ENCODE measurements at places on chromosomes 7 and 10.

DNA sequence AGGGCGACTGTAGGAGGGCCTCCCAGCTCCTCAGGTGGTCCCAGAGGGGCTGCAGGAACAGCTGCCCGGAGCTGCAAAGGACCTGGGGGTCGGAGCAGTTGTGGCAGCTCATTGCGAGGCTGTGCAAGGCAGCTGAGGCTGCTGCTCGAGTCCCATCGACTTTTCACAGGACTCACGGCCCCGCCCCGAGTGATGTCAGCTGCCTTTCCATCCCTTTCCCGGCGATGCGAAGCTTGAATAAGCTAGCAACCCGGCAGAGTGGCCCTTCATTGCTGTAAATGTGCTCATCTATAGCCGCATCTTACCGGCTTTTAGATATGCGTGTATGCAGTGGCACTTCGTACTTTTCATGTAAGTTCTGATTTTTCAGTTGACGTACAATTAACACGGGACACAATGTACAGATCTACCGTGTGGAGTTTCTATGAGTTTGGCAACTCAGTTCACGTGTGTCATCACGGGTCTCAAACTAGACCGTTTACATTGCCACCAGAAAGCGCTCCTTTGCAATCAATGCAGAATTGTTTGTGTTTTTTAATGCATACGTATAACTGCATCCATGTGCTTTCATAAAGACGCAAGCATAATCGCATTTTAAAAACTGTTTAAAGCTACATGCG is at the start of gene CH25H:
TSS of gene CH25H (minus strand) at position 137 of the 620 bp plus-strand sequence. CDS start at position 112, 25 bp downstream.
- no peak for DNase-seq

DNA sequence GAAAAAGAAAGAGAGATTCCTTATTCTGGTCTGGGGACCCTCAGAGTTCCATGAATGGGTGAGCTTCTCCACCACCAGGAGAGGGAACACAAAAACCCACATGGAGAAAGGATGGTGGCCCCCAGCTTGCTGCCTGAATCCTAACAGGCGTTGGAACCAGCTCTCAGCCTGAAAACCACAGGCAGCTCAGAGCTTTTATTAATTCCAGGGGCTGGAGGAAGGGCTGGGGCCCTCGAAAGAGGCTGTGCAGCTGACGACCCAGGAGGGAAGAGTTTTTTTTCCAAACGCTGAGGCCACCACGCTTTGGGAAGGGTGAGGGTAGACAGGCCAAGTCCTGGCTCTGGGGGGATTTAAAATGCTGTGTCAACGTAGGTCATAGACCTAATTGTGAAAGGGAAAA is 10.8 kb upstream of the ELN start:
- DNase-seq, result no peak

- DNase-seq, result no peak
Measured at GRCh38 chr10:14707481-14707880, 67.2 kb downstream of the FAM107B start.

- no peak for DNase-seq
Measured at GRCh38 chr10:3432081-3432825, 259.7 kb upstream of the PITRM1 start.

- DNase-seq, result no peak
Measured at GRCh38 chr7:127609297-127609696, 8.6 kb downstream of the PAX4 start.

- no peak for DNase-seq
Measured at GRCh38 chr7:33185786-33186185, 56.4 kb downstream of the BBS9 start.

DNA sequence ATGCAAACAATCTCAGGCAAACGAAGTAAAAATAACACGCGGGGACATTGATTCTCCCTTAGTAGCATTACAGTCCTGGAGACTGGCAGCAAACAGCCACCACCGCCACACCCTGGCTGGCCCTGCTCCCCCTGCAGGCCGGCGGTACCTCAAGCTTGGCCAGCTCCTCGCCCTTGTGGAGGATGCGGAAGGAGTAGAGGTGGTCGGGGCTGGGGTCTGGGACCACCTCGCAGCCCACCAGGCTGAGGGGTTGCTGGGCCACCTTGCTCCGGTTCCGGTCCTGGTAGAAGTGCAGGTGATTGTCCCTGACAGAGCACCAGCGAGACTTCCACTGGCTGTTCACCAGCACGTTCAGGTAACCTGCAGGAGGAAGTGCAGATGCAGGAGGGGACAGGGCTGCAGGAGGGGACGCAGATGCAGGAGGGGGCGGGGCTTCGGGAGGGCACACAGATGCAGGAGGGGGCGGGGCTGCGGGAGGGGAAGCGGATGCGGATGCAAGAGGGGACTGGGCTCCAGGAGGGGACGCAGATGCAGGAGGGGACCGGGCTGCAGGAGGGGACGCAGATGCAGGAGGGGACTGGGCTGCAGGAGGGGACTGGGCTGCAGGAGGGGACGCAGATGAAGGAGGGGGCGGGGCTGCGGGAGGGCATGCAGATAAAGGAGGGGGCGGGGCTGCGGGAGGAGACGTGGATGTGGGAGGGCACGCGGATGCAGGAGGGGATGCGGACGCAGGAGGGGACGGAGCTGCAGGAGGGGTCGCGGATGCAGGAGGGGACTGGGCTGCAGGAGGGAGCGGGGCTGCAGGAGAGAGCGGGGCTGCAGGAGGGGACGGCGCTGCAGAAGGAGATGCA is 65.7 kb downstream of the VWA2 start:
- no peak for DNase-seq

DNA sequence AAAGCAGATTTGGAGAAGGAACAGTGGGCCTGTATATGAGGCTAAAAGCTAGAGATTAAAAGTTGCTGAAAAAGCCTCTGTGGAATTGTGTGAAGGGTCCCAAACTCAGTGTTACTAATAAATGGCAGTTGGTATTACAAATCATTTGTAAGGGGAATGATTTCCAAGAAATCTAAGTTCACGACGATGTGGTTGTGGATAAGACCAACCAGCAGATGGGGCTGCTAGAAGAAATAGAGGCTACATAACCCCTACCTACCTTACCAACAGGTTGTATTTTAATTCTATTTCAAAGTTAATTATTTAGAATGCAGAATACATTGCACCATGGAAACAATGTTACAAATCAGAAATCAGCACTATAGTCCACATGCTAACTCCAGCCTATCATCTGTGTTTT is 377.1 kb downstream of the HPSE2 start:
- DNase-seq, result no peak

DNA sequence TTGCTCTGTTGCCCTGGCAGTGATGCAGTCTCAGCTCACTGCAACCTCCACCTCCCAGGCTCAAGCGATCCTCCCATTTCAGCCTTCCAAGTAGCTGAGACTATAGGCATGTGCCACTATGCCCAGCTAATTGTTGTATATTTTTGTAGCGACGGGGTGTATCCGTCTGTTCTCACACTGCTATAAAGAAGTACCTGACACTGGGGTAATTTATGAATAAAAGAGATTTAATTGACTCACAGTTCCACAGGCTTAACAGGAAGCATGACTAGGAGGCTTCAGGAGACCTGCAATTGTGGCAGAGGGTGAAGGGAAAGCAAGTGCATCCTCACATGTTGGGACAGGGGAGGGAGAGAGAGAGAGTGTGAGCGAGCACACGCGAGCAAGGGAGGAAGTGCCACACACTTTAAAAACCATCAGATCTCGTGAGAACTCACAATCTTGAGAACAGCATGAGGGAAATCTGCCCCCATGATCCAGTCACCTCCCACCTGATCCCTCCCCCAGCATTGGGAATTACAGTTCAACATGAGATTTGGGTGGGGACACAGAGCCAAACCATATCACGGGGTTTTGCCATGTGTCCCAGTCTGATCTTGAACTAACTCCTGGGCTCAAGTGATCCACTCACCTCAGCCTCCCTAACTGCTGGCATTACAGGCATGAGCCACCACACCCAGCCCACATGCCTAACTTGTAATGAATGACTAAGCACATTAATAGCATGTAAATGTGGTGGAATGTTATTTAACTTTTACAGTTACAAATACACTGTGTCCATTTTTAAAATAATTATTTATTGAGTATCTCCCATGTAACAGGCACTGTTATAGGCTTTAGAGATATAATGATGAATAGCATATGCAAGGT is 65.5 kb downstream of the RALA start:
- DNase-seq, result no peak

- DNase-seq, result no peak
Measured at GRCh38 chr7:65444205-65444842, 70.7 kb downstream of the ZNF92 start.

- no peak for DNase-seq
Measured at GRCh38 chr10:10796774-10797415, 220.8 kb upstream of the CELF2 start.

DNA sequence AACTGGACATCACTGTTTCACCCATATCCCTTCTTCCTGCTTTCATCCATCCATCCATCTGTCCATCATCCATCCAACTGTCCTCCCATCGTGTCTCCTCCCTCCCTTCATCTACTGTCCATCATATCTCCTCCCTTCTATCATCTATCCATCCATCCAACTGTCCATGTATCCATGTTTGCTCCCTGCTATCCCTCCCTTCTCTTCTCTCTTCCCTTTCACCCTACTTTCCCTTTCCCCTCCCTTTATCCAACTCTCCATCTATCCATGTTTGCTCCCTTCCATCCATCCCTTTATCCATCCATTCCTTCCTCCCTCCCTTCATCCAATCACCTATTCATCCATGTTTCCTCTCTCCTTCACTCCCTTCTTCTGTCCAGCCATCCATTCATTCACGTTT is 92.6 kb upstream of the CTBP2 start:
- no peak for DNase-seq

DNA sequence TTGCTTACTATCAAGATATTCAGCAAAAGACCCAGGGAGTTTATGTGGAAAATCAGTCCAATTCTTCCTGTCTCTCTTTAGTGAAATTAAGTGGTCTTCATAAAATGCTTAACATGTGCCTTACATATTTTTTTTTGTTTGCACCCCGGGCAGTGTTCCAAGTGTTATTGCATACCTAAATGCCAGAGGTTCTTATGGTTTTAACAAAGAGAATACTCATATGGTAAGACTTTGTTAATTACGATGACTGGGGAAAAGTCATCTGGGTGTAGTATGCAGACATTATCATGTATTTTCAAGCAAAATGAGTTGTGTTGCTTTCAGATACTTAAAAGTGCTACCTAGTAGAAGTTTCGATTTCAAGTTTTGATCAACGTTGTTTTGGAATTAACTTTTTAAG is 82.6 kb downstream of the PRKG1 start:
- no peak for DNase-seq

DNA sequence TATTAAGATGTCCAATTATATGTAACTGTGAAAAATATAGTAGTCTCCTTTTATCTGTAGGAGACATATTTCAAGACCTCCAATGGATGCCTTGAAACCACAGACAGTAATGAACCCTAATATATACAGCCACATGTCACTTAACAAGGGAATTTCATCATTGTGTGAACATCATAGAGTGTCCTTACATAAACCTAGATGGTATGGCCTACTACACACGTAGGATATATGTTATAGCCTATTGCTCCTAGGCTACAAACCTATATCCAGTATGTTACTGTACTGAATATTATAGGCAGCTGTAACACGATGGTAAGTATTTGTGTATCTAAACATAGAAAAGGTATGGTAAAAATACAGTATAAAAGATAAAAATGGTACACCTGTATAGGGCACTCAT is 32.4 kb downstream of the MTPN start:
- no peak for DNase-seq

- DNase-seq, result no peak
Measured at GRCh38 chr7:4642468-4643203, 39.5 kb upstream of the FOXK1 start.

DNA sequence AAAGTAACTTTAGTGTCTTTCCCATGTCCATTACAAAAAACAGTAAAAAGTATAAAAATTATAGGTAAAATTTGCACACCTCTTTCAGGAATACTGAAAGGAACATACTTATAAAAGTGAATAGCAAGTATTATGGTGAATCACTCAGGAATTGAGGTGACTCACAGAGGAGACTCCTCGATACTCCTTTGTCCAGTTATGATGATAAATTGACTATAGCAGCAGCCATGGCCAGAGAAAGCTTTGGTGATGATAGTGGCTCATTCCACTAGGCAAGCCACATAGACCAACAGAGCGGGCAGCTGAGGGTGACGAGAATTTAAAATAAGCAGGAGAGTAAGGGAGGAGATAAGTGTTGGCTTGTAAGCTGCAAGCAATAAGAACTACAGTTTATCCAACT is 1231.1 kb upstream of the CELF2 start:
- no peak for DNase-seq

- no peak for DNase-seq
Measured at GRCh38 chr7:1819259-1819841, 149.3 kb downstream of the ELFN1 start.

DNA sequence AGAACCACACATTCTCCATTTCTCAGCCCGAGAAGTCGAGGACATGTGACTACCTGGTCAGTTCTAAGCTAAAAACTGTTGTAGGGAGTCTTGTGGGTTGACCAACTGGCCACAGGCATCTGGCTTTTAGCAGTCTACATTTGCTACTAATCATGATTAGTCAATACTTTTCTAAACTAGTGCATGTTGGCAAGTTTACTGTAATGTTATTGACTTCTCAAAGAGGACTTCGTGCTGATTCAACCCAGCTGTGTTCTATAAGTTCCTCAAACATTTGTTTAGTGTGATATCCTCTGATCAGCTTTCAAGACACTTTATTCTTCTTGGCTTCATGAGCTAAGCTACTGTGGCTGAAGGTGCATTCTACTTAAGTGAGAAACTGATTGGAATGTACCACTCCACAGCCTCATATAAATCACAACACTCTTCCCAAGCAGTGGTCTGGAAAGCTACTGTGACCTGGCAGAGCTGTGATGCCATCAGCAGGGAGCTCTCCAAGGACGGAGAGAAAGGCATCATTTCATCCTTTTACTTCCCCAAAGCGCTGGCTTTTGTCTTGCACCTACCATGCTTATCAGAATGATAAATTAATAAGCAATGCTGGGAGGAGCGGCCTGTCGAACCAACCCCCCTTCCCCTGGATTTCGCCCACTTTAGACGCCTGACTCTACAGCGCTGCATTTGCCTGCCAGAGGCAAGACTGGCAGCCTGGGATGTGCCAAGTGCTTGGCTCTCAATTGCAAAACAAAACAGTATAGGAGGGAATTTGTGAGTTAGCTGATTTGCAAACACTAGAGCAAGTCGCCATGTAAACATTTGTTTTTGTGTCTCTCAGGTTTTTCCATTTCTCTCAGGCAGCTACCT is 206.7 kb upstream of the PLXNA4 start:
- DNase-seq, result no peak

DNA sequence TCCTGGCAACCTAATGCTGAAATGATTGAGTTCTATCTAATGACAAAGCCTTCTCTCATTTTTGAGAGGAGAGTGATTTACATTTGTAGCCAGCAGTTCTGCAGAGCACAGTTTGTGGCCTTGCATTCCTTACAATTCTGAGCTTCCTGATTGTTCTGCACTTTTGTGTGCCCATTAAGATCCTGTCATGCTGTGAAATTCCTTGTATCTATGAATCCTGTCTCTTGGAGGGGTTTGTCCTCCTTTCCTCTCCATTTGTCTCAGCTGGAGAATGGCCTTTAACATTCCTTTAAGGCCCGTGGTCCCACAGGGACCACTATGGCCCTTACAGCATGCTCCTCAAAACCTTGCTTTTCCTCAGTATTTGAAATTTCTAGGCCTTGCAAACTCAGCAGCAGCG is 10.4 kb downstream of the KLHL7 start:
- no peak for DNase-seq
